ENCODE measurements at places on chromosomes 7 and 10. TPM values are rescaled to one million over a fixed set of nuclear protein-coding genes. Genes with fewer than 3 reads are reported as not detected.

IFIT2 gene
- 4.6 TPM for total RNA-seq

GRCh38 chr7:22730066-22730710 lies 3.2 kb downstream of the IL6 start:
- H3K27me3 ChIP-seq = no peaks in the 10 kb centered on the region
- no peak overlapping the region for H3K4me3 ChIP-seq
- H3K27ac ChIP-seq = no peak overlapping the region
- DNase-seq = no peak
- no peaks in the 10 kb centered on the region for H3K36me3 ChIP-seq

DNA sequence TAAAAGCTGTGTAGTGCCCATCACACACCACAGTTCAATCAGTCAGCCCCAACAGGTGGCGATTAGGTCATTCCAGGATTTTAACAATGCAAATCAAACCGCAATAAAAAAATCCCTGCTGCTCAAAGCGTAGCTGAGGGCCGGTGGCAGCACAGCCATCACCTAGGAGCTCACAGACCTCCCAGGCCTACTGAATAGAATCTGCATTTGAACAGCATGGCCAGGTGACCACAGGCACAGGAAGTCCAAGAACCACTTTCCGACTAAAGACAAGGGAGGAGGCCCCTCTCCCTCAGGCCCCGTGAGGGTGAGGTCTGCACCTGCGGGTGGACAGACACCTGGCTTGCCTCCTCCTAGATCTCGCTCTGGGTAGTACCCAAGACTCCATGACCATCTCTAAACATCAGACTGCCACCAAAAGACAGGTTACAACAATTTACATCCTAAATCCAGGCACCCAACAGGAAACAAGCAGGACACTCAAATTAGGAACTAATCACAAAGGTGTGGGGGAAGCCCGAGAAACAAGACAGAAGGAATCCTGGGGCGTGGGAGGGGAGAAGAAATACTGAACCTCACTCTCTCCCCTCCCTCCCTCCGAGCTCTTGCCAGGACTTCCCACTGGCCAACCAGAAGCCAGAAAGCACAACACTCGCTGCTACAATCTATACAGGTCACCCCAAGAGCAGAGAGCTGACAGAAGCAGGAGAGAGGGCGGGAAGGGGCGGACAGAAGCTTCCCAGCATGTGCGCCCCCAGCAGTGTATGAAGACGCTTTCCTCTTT lies 19.2 kb downstream of the GNA12 start:
- no peaks in the 10 kb centered on the region for H3K27me3 ChIP-seq
- H3K4me1 ChIP-seq = no peaks in the 10 kb centered on the region
- DNase-seq = no peak
- no peak overlapping the region for H3K27ac ChIP-seq
- H3K36me3 ChIP-seq = no peaks in the 10 kb centered on the region

DNA sequence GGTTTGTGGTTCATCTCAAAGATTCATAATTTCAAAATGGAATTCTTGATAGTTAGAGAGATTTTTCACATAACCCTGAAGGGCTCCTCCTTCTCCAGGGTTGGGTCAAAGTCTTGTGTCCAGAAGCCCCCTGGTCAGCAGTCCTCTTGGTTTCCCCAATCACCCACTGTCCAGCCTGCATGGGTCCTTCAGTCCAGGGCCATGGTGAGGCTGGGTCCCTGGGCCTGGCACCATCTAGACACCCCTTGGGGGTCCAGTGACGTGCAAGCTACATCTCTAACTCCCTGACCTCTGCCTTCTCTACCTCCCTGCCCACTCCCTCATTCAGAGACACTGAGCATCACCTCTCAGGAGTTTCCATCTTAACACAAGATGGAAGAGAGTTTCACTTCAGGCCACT lies 26.1 kb downstream of the ANXA8 start:
- H3K27ac ChIP-seq = no peak overlapping the region
- H3K36me3 ChIP-seq = no peaks in the 10 kb centered on the region
- no peaks in the 10 kb centered on the region for H3K27me3 ChIP-seq
- H3K4me3 ChIP-seq = no peak overlapping the region

GRCh38 chr7:128219636-128220035 lies 21.4 kb upstream of the LEP start:
- H3K27me3 ChIP-seq = no peaks in the 10 kb centered on the region
- no peaks in the 10 kb centered on the region for H3K36me3 ChIP-seq
- no peak overlapping the region for H3K27ac ChIP-seq
- DNase-seq = no peak
- no peak overlapping the region for H3K4me3 ChIP-seq
